Stimulated activated CD8-positive, alpha-beta memory T cell treated with anti-CD3 and anti-CD28 coated beads, Interleukin-15, amount 100 ng/mL, for 4 hours (primary cell): ENCODE measurements at places on chromosomes 2 and 18.

DNA sequence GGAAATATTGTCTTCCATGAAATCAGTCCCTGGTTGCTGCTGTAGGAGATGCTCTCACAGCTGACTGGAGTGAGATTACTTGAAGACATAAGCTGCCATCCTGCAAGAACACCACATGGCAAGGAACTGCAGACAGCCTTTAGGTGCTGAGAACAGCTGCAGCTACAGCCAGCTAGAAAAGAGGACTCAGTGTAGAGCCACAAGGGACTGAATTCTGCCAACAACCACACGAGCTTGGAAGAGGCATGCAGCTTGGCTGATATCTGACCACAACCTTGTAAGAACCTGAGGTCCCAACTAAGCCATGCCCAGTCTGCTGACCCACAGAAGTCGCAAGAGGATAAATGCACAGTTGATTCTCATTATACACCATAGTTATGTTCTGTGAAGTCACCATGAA lies 181.8 kb upstream of the ARL4C start:
- no peak for DNase-seq

GRCh38 chr18:63508596-63508995 lies 31.8 kb downstream of the SERPINB5 start:
- DNase-seq: no peak

DNA sequence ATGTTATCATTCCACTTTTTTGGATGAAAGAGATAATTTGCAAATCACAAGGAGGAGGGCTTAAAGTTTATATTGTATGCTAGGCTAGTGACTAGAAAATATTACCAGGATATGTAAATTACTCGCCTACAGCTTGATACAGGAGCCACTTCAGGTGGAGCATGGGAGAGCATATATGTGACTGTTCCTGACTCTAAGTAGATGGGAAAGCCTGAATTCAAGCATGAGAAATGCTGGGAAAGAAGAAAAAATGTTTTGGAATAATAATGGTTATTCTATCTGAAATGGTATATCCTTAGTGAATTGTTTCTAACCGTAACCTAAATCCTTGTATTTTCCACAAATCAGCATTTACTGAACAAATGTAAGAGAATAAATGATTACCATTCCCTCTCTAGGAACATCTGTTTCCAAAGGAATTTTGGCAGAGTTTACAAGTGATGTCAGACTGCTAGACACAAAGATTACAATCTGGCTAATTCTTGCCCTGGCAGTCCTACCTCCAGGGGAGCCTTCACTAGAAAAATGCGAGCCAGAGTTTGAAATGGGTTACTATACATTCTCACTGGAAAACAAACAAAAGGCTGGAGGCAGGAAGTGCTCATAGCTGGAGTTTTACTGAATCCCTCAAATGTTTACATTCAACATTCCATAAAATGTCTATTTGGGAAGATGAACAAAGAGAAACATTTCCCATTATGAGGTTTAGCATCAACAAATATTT lies 129.4 kb upstream of the MAPRE2 start:
- no peak for DNase-seq

DNA sequence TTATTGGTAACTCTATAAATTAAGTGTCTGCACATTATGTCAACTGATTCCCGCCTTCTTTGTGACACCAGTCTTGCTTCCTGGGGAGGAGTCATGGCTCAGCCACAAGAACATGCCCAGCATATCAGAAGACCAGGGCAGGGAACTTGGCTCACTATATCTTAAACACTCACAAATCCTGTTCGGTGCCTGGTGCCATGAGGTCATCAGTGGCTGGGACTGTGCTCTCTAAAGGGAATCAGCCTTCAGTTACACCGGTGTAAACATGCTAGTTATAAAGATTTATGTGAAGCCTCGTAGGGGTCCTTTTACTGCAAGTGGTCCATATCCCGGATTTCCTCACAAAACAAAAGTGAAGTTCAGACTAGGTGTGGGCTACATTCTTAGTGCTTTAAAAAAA lies 73.1 kb upstream of the ZNF521 start:
- no peak for DNase-seq

- no peak for DNase-seq
Observed at GRCh38 chr2:2782007-2782406, 450.9 kb upstream of the MYT1L start.

GRCh38 chr2:172380436-172381274 lies 46.7 kb upstream of the ITGA6 start:
- no peak for DNase-seq

GRCh38 chr2:239241431-239241960 lies 159.3 kb downstream of the HDAC4 start:
- DNase-seq: no peak

- no peak for DNase-seq
Observed at GRCh38 chr18:13266218-13267100, 47.9 kb downstream of the LDLRAD4 start.

DNA sequence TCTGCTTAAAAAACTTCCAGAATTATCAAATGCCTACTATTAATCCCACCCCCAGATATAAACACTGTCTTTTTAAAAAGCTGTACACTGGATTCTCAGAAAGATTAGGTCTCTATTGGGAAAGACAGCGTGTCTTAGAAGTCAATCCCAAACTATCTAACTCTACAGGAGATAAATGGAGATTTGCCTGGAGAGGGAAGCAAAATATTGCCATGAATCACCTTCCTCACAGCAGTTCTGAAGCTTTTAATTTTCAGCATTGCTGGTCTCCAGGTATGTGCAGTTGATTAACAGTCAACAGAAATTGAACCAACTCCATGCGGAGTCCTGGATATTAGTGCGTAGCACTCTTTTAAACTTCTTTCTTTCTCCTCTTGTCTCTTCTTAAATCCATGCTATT lies 122.2 kb downstream of the DSC3 start:
- DNase-seq: no peak

DNA sequence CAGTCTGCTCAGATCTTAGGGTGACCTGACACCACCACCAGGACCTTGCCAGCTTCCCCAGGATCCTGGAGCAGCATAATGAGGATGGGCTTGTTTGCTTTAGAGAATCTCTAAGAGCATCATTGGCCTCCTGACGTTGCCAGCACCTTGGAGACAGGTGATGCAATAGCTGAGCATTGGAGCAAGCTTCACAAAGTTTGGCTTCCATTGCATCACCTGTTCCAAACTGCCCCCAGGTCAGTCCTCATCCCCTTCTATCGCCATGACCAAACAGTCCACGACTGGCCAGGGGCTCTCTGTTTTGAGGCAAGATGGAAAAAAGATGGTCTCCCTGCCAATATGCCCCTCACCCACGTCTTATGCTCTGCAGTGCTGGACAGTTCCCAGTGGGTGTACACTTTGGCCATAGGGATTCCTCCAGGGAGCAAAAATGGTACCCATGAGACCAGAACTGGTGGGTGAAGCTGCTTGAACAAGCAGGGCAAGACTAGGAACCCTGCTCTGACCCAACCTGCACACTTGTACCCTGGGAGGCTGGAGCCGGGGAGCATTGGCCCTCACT lies 22.6 kb upstream of the AGAP1 start:
- DNase-seq: no peak

GRCh38 chr2:38037757-38038621 lies 38.0 kb downstream of the CYP1B1 start:
- no peak for DNase-seq

GRCh38 chr2:156110890-156111289 lies 221.6 kb downstream of the NR4A2 start:
- DNase-seq: no peak

- DNase-seq: no peak
Observed at GRCh38 chr2:101751875-101752619, 54.5 kb downstream of the MAP4K4 start.

DNA sequence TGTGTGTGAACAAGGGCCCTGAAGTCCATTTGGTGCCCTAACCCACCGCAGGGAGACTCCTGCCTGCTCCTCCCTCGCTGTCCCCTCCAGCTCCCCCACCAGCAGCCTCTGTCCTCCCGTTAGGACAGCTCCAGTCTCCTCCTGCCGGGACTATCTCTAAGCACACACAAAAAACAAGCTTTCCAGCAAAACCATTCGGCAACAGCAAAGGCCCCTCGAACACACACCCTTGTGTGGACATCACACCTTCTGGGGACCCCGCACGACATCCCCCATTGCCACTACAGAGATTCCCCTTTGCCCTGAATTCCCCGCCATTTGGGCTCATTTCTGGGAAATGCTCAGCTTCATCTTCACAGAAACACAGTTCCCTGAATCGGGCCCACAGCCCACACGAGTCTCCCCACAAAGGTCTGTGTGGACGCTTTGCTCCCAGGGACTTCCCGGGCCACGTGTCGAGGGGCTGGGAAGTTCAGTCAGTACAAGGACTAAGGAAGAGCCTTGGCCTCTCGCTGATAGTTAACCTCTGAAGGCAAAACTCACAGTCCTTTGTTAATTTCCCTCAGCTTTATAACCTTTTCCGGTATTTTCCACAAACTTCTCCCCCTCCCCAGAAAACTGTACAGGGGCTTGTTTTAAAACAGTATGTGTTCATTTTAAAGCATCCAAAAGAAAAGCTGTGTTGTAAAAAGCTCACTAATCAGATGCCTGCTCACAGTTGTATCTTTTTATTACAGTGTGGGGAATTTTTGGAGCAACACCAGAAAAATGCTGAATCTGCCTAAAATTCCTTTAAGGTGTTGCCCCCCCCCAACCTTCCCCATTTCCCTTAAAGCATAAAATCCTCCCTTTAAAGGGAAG lies 25.9 kb downstream of the SMAD7 start:
- no peak for DNase-seq

- no peak for DNase-seq
Observed at GRCh38 chr2:200222791-200223190, 83.7 kb upstream of the SPATS2L start.

DNA sequence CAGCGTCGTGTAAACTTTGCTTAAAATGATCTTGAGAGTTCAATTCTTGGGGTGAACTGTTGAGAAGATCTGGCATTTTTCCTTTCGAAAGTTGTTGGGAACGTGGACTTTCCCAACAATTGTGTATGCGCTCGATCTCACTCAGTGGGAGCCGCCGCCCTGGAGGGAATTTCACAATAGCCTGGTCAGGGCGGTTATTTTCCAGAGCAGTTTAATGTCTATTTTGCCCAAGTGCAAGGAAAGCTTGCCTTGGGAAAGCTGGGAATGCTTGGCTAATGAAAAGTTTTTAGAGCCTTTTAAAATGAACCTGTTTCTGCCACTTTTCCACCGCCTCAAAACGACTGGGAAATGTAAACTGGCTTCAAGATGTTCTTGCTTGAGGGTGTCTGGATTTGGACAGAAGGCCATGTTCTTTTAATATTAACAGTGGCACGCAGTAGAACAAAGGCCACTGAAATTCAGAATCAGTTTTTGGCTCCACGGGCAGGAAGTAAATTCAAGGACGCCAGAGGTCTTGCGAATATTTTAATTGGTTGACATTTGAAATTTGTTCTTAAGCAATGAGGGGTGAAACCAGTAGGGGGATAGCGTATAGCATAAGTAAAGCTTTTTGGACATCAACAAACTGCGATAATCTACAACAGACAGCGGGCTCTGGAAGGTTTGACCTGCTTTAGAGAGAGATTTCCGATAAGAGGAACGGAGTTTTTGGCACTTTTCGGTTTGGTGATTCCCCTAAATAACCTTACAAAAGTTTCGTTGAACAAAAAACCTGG lies 1.2 kb downstream of the CFLAR start:
- no peak for DNase-seq

- DNase-seq: no peak
Observed at GRCh38 chr2:122145856-122146255, 390.4 kb downstream of the TSN start.

DNA sequence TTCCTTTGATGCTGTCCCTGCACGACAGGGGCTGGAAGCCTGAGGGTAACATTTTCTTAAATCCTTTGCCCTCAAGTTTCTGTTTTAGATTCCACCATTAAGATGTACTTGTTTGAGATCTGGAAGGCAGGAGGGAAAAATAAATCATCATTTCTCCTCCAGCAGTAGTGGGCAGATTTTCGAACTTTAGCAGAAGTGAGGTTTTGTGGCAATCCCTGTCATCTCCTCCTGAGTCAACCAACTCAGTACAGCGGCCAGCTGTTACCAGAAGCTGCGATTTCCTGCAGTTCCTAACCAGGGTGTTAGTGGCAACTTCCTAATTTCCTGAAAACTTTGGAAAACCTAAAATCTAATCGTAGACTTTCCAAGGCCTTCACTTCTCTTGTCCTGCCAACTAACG lies 517.2 kb upstream of the ACVR2A start:
- no peak for DNase-seq

- no peak for DNase-seq
Observed at GRCh38 chr2:118738524-118739308, 108.7 kb downstream of the EN1 start.

- no peak for DNase-seq
Observed at GRCh38 chr18:53864770-53865169, 359.7 kb downstream of the MBD2 start.

DNA sequence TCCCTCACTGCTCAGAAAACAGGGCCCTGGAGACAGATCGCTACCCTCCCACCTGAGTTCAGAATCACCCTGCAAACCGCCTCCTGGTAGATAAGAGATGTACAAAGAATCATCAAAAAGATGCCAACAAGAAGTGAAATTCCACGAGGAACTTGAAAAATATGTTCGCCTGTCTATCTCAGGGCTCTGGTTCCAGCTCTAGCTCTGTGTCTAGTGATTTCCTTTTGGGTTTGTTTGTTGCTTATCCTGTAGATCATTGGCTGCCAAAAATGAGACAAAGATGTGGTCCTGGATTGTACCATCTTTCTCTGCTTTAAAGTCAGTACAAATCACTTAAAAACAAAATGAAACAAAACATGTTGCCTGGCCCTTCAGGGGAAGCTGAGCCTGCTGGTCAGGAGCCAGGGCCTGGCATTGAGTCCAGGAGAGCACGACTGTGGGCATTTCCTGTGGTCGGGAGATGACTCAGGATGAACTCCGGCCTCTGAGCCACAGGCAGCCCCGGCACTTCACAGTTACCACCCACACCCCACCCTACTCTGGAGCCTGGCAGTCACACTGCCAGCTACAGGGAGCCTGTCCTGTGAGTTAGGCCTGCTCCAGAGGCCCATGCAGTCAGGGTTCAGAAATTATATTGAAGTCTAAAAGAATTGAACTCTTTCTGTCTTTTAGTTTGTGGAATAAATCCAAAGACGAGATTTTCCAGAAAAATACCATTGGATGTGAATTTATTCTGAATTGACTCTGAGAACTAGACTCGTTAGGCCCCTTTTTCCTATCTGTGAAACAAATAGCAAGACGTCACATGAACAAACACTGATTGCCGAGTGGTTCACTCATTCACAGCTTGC lies 8.0 kb upstream of the ITGB6 start:
- no peak for DNase-seq

DNA sequence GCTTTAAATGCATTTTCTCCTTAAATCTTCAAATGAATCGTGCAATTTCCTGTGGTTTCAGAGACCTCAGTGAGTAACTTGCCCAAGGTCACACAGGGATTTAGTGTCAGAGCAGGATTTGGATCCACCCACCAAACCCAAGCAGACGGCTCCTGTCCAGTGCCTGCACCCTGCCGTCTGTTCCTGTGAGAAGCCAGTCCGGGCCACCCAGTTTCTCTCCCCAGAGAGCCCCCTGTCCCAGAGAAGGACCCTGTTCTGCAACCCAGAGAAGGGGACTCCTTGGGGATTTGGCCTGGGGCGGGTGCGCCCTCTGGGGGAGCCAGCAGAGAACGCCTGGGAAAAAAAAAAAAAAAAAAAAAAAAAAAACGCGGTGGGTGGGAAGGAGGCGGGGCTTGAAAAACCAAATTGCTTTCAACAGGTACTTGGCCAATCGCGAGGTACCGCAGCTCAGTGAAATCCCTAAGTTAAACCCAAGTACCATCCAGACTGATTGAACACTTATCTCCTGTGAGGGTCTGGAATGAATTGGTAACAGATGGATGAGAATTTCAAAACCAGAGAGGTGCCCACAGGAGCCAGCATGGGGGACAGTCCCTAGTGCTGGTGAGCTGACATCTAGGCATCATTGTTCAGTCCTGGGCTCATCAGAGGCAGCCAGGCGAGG lies 30.9 kb upstream of the REEP1 start:
- no peak for DNase-seq

- DNase-seq: no peak
Observed at GRCh38 chr2:31207790-31208189, 9.5 kb downstream of the CAPN14 start.
